Stimulated activated CD4-positive, alpha-beta T cell treated with anti-CD3 and anti-CD28 coated beads, Interleukin-15, amount 100 ng/mL, for 1 hour (primary cell): ENCODE measurements at places on chromosomes 1 and 21.

DNA sequence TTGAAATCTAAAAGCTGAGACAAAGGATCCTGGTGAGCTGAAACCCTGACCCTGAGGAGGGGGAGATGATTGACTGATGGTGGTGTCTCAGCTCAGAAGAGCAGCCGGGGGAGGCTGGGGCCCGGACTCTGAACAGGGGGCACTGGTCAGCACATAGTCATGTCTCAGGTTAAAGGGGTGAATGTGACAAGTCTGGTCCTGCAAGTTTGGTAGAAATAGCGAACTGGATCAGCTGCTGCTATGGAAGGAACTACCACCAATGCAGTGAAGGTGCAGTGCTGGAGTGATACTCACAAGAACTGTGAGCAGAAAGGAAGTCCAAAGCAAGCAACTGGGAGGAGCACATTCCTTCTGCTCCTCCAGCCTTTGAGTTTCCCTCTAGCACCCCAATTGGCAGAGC is 98.8 kb upstream of the SSX2IP start:
- no peak for DNase-seq

GRCh38 chr1:211677659-211678058 is 2.2 kb upstream of the NEK2 start:
- no peak for DNase-seq

- no peak for DNase-seq
Measured at GRCh38 chr1:227946624-227947385, 927 bp downstream of the WNT9A start.

DNA sequence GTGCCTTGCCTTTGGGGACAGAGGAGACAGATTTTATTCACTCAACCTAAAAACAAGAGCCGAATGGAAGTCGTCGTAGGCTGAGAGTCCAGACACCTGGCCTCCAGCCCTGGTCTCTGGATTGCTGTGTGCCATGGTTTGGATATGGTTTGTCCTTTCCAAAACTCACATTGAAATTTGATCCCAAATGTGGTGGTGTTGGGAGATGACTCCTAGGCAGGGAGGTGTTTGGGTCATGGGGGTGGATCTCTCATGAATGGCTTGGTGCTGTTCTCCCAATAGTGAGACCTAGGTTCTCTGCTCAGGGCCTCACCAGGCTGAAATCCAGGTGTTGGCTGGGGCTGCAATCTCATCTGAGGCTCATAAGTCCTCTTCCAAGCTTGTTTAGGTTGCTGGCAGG is 75.5 kb downstream of the FOXD2 start:
- no peak for DNase-seq

DNA sequence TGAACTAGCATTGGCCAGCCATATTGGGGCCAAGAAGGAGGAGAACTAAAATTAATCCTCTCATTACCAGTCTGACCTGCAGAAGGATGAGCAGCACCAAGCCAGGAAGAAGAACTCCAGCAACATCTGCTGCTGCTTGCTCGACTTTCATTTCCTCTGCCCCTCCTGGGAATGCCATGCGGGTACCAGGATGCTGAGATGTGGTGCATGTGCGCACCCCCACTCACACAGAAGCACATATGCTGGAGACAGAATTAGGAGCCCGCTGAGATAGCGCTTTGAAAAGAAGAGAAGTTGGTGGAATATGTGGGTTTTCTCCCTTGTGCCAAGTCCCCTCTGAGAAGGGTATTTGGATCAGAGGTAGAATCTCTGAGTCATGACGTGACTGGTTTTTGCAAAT is 70.4 kb downstream of the PLXNA2 start:
- DNase-seq: no peak

- no peak for DNase-seq
Measured at GRCh38 chr21:27817074-27817473, 850.2 kb upstream of the ADAMTS5 start.

DNA sequence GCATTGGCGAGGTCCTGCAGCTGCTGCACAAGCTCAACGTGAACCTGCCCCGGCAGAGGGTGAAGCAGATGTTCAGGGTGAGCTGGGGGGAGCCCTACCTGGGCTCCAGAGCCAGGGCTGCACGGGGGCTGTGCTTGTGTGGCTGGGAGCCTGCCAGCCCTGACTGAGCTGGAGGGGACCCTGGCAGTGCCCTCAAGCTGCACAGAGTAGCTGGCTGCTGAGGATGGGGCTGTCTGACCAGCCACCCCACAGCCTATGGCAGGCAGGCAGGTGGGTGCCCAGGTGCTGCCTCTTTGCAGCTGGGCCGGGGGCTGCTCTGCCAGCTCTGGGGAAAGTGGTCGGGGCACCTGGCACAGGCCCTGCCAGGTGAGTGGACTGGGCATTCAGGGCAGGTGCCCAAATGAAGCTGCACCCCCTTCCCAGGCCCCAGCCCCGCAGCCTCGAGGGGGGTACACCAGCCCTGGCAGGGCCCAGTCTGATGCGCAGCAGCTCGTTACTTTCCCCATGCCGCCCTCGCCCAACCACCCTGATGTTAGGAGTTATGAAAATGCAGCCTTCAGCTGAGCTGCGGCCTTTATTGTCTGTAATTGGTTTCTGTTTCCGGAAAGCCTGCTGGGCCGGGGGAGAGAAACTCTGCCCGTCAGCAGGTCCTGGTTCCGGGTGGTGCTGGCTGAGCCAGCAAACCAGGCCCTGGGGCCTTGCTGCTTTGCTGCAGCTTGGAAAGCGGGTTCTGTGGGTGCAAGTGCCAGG is 4.3 kb downstream of the PLCH2 start:
- no peak for DNase-seq

- DNase-seq: no peak
Measured at GRCh38 chr1:184366997-184367396, 19.8 kb upstream of the C1orf21 start.

GRCh38 chr1:221695301-221695700 is 46.6 kb downstream of the DUSP10 start:
- DNase-seq: no peak

DNA sequence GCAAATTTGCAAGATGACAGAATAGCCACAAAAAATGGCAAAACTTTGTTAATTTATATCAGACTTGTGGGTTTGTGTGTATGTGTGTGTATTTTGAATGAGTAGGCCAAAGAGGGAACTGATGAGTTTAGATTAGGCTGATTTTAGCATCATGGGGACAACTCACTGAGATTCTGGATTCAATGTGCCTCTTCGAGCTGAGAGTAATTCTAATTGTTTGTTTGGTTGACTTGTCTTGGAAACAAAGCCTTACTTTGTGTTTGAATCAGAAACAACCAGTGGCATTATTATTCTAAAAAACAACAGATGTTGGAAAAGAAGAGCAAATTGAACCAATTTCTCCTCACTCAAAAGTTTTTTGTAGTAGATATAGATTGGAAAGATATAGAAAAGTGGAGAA is 40.5 kb upstream of the C21orf91 start:
- no peak for DNase-seq

GRCh38 chr1:50877641-50878040 is 82.4 kb downstream of the FAF1 start:
- no peak for DNase-seq

DNA sequence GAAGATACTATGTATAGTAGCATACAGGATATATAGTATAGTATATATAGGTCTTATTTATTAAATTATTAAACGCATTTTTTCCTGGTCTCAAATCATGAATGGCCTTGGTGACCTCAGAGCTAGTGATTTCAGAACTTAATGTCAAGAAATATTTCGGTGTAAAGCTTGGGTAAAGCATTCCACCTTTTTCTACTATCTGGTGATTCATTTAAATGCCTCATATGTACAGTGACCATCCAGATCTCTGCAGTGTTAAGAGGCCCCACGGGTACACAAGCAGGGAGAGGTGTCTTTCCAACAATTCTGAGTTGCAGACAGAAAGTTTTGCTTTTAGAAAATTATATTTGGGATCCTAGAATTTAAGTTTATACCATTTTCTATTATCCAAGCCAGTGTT is 626.5 kb downstream of the PTPRC start:
- DNase-seq: no peak

DNA sequence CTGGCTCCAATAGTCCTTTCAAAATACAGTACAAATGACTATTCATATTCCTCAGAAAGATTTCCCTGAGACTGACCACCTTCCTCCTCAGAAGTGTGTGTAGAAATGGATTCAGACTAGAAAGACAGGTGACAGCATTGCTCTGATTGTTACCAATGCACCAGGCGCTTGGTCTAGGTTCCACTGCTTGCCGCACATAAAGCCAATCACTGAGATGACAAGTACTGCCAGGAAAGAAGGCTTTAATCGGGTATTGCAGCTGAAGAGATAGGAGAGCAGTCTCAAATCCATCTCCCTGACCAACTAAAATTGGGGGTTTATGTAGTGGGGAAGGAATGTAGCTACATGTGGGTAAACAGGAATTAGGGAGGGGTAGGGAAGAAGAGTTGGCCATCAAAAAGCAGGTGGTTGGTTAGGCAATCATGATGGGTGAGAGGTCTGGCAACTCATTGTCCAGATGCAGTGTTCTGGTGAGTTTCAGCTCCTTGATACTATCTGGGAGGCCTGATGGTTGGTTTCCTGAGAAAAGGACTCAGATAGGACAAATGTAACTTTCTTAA is 98.0 kb downstream of the KCNH1 start:
- DNase-seq: no peak

DNA sequence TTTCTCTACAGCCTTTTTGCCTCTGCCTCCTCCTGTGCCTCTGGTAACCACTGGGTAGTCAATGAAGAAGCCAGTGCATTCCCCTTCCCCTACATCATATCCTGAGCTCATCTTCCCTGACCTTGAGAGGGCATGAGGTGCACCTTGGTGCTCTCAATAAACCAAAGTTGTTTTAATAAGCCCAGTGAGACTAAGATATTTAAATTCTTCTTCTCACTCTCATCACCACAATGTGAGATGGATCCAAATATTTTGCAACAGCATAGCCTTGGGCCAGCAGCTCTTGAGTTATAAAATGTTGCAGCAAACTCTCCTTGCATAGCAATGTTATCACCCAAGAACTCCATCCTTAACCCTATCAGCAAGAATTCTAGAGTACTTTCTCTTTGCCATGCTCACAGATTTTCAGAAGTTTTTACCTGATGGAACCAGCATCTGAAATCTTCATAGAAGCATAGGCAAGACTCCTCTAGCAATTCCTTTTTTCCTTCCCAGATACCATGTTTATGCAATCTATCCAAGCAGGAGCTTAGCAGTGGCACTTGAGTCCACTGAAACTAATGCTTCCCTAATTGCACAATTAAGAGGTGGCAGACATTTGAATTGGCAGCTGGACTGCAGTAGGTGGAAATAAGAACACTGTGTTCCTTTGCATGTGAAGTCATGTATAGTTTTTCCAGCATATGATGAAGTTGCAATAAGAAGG is 36.8 kb downstream of the CDC7 start:
- no peak for DNase-seq

- DNase-seq: no peak
Measured at GRCh38 chr1:27496604-27497155, 6.7 kb upstream of the WASF2 start.

- DNase-seq: no peak
Measured at GRCh38 chr1:94731891-94732290, 88.3 kb upstream of the SLC44A3 start.

DNA sequence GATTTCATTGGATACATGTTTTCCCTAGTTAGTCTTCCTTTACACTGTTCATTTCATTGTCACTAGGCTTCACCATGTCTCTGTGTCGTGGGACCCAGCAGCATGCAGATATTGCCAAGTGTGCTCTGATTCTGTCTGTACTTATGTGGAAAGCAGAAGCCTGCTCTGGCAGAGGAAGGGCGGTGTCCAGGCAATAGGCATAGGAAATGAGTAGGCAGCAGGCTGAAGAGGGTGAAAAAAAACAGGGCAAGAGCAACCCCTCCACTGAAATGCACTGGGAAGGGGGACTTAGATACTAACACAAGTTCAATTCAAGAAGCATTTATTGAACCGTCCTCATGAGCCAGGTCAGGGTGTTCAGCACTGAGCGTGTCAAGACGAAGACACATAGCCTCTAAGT is 85.2 kb upstream of the VAV3 start:
- no peak for DNase-seq

- no peak for DNase-seq
Measured at GRCh38 chr21:41730367-41730765, 36.5 kb downstream of the RIPK4 start.

DNA sequence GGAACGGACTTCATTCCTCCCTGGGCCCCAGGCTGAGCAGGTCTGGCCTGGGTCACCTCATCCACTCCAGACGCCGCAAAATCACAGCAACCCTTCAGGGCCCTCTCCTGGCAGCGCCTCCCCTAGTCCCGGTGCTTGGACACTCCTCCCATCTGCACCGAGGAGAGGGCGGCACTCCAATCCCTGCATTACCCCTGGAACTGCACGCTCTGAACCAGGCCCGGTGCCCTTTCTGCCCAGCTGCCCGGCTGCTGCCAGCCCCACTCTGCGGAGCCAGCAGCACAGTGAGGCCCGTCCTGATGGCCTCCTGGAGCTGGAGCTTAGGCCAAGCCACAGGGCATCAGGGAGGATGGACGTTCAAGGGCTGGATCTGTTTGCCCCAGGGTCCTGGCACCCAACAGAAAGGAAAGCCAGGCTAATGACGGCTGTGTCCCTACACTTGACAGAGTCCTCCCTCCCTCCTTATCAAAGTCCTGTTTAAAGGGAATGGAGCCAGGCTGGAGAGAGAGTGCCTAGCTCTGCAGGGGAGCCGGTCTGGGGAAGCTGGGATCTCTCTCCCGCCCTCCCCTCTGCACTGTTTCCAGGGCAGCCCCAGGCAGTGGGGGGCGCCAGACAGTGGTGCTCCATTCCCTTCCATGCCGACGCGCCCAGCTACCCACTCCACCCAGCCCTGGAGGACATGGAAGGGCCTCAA is 12.7 kb downstream of the COL6A2 start:
- DNase-seq: no peak

GRCh38 chr1:84845357-84845756 is 47.6 kb downstream of the LPAR3 start:
- DNase-seq: no peak

GRCh38 chr1:59204001-59204400 is 92.9 kb upstream of the FGGY start:
- no peak for DNase-seq

GRCh38 chr1:119859647-119860046 is 36.7 kb downstream of the ADAM30 start:
- DNase-seq: no peak

- DNase-seq: no peak
Measured at GRCh38 chr1:248805876-248806275, 19.8 kb downstream of the SH3BP5L start.

GRCh38 chr21:41289431-41289830 is 27.2 kb upstream of the FAM3B start:
- DNase-seq: no peak

DNA sequence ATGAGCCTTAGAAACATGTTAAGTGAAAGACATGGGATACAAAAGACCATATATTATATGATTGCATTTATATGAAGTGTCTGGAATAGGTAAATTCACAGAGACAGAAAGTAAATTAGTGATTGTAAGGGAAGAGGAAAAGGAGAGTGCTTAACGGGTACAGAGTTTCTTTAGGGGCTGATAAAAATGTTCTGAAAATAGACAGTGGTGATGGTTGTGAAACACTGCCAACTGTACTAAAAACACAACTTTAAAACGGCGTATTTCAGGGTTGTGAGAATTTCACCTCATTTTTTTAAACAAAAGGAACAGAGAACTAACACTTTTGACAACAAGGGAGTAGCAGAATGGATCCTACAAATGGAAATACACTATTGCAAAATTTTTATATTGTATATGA is 13.4 kb downstream of the COP1 start:
- no peak for DNase-seq

- no peak for DNase-seq
Measured at GRCh38 chr1:14787604-14788003, 189.1 kb downstream of the KAZN start.
